ENCODE measurements at places on chromosomes 2 and 18.

GRCh38 chr18:52813635-52814416 lies 473.8 kb downstream of the DCC start:
- no peak for DNase-seq

DNA sequence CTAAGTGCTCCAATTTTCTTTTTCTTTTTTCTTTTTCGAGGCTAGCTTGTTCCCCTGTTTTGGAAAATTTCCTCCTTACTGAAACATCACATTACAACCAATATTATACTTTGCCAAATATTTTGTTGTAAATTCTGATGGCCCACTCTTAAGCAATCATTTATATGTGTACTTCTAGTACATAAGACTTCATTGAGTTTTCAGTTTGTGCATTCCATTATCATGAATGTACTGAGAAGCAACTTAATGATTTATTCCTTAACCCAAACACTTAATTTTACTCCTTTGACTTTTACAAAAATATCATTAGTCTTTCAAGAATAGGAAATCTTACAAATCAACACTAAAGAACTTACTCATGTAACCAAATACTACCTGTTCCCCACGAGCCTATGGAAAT lies 242.4 kb downstream of the ARHGAP15 start:
- DNase-seq, result no peak

DNA sequence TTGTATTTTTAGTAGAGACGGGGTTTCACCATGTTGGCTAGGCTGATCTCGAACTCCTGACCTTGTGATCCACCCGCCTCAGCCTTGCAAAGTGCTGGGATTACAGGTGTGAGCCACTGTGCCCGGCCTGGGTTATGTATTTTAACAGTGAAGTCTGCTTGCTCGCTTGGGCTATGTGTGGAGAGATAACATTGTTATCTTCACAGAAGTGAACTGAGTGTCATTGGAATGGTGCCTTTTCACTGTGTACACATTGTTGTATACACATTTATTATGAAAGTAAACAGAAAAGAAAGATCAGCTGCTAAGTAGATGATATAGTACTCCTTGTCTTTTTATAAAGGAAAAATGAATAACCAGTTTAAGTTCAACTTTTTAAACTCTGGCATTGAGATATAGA lies 30.4 kb downstream of the RNF138 start:
- no peak for DNase-seq

DNA sequence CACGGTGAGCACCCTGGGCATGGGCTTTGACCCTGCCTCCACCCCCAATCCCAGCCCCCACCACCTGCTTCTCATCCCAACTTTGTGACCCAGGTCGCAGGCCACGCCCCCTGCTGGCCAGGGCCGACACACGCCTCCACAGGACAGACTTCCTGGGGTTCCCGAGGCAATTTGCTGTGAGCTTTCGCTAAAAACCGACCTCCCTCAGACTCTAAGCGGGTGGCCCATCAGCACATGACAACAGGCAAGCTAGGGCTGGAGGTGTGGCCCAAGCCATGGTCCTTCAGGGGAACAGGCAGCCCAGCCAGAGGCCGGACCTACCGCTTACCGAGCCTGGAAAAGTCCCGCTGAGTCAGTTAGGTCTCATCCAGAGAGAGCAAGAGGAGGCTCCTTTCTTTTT lies 31.9 kb downstream of the C1QL2 start:
- DNase-seq, result no peak

DNA sequence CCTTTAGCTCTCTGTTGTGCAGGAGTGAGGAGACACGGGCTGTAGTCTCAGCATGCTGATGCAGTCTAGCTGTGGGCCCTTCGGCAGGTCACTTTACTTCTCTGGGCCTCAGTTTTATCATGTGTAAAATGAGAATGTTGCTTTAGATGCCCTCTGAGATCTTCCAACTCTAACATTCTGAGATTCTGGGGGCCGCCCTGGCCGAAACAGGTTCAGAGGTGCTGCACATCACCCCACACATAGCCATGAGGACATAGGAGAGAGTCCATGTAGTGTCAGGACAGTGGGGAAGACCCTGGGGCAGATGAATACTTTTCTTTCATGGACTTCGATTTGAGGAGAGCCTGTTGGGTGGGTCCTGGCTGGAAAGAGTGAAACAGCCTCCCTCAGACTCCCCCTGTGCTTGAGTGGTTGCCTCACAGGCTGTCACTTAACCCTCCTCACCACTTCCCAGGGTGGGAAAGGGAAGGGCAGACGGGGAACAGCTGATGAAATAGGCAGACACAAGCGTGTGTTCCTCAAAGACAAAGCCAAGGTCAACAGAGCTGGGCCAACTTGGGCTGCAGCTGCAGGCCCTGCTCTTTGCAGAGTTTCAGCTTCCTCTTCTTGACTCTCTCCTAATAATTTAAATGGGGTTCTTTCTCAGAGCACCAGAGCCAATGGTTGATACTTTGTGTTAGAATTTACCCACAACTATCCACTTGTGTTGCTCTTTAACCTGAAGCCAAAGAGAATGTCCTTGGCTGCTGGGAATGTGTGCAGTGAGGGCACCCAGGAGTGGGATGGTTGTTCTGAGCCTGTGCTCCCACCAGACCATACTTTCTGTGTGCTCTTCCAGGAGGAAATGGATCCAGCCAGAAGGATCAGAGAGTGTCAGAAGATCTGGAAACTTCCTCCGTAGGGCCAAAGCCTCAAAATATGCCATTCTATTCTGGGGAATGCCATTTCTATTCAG lies 14.7 kb upstream of the MRPL33 start:
- peak; percentile 64 for DNase-seq

GRCh38 chr2:7703048-7703447 lies 785.8 kb downstream of the RNF144A start:
- DNase-seq, result no peak

- DNase-seq, result no peak
These were observed 275.9 kb downstream of the CDH20 start for GRCh38 chr18:61609131-61609530.

GRCh38 chr2:212726403-212726802 lies 187.8 kb upstream of the ERBB4 start:
- no peak for DNase-seq

DNA sequence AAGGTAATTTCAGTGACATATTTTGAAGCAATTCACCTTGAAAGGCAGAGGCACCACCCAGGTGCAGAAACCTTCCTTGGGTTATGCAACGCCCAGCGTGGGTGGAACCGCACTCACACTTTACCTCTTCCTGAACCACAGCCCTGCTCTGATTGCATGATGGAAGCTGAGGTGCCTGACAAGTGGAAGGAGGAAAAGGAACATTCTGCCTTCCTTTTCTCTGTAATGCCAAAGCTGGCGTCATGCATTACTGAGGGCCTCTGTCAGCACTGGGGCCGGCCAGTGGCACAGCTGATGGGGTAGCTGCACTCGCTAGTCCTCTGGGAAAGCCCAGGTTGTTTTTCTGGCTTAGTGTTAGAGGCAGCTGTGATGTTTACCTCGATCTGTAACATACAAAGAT lies 266.5 kb downstream of the NEDD4L start:
- peak; percentile 79 for DNase-seq

DNA sequence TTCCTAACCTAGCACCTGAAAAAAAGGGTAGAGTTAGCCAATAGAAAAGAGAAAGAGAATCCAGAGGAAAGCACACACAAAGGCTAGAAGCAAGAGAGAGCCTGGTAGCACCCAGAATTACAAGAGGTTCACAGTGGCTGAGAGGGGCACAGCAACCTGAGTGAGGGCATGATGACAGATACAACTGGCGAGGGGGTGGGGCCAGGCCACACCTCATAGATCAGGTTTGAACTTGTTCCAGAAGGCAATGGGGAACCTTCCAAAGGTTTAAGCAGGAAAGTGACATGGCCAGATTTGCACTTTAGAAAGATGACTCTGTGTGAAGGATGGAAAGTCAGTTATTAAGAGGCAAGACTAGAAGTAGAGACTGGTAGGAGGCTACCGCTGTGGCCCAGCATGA lies 148.0 kb downstream of the TTC32 start:
- no peak for DNase-seq

GRCh38 chr2:26245231-26245732 lies 543 bp downstream of the HADHB start:
- peak; percentile 70 for DNase-seq

All from SW480 (cell line).